ENCODE measurements at places on chromosomes 5 and 9.

DNA sequence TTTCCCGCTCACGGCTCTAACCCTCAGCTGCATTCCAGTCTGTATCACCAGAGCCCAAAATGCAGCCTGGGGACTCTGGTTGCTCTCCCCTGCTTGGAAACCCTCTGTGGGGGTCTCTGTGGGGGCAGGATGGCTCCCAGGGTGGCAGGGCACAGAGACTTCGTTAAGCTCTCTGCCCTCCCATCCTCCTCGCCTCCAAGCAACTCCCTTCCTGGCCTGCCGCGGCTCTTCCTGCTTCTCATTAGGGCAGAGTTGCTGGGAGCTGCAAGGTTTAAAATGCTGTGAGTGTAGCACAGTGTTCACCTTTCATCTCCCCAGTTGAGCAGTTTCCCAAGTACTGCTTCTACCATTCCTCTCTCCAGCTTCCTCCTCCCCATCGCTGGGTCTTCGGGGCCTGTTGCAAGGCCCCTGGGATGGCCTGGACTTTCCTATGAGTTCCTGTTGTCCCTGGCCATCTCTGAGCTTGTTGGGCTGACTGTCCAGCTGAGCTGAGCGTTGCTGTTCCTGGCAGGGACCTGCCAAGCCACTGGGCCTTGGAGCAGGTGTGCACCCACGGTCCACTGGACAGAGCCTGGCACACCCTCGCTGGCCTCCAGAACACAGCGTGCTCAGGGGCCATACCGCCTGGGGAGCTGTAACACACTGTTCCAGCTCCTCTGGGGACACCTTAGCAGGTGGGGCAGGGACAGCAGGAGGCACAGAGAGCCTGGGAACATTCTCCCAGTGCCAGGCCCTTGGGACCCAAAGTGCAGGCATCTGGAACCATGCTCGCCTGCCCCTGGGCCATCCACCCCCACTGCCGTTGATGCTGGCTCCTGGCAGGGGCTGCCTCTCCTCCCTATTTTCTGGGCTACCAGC lies 188.4 kb downstream of the C9orf50 start:
- no peak for ATAC-seq

- peak; percentile 31 for ATAC-seq
Measured at GRCh38 chr5:51411921-51412325, 28.7 kb downstream of the ISL1 start.

DNA sequence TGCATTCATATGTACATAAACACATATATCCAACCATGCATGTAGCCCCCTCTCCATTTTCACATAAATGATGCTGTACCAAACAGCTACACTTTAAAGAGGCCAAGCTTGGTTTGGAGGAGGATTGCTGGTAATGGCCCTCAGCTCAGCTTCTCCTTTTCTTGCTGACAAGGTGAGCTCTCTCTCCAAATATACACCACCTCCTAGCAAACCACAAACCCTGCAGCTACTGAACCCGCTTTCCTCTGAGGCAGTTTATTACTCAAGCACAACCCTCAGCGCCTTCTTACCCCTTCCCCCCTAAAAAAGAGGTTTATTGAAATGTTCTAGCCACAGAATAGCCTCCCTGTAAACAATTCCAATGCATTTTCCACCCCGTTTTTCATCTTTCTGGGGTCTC lies 54.0 kb downstream of the ALG2 start:
- ATAC-seq: no peak

GRCh38 chr9:73231203-73231602 lies 79.5 kb downstream of the ANXA1 start:
- no peak for ATAC-seq

DNA sequence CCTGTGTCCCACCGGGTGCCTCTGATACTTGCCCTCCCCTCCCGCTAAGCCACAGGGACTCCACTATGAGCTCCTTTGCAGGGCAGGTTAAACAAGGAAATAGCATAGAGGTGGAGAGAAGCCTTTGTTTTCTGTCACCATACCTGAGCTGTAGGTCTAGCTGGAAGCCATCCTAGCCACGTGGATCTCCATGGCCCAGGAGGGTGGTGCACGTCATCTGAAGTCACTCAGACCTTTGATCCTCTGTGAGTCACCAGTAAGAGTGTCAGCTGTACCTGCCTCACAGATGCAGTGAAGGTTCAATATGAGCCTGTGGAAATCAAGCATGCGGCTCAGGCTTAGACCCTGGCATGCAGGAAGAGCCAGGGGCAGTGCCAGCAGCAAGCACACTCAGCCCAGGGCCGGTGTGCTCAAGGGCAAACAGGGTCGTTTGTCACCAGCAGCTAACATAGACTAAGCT lies 55.1 kb downstream of the ASS1 start:
- no peak for ATAC-seq

DNA sequence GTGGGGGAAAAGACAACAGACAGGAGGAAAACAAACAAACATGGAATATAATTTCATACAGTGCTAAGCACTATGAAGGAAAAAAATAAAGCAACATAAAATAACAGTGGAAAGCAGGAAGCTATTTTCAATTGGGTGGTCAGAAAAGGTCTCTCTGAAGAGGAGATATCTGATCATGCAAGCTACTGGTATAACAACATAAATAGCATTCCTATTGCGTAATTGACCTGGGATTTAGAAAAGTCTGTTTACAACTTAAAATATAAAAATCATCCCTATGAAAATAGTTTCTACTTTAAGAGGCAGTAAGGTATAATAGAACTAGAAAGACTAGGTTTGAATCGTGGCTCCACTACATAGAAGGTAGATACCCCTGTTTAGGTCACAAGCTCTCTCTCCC lies 61.4 kb downstream of the FBXW11 start:
- no peak for ATAC-seq

- no peak for ATAC-seq
Measured at GRCh38 chr5:12277504-12278192, 373.4 kb upstream of the CTNND2 start.

DNA sequence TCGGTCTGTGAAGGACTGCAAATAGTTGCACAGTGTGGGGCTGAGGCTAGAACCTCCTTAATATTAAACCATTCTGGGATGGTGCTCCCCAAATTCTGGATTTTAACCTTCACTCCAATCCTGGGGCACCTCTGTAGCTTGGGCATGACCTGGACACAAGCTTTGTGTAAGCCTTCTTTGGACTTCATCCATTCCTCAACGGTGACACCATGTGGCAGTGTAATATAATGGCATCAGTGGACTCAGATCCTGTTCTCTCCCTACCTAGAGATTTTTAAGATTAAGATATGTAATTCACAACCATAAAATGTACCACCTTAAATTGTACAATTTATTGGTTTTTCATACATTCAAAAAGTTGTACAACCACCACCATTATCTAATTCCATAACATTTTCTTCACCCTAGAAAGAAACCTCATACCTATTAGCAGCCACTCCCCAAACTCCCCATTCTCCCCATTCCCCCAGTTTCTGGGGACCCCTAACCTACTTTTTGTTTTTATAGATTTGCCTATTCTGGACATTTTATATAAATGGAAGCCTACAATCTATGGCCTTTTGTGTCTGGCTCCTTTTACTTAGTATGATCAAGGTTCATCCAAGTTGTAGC lies 4.8 kb upstream of the PLGRKT start:
- ATAC-seq: peak; percentile 33

- ATAC-seq: no peak
Measured at GRCh38 chr5:149015561-149015960, 47.3 kb downstream of the SH3TC2 start.

DNA sequence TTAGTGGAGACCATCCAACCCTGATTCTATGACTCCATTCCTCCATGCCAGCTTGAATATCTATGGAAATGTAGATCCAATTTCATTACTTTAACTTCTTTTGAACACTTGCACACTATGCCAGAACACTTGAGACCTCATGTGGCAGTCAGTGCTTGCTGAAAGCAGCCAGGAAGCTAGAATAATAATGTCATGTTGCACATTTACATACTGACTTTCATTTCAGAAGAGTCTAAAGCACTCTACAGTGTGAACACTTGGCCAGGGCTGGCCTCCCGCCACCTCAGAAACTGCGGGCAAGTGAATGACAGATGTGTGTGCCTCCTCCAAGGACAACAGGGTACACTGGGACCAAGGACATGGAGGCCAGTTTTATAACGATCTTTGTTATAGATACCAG lies 97.3 kb downstream of the SLF1 start:
- no peak for ATAC-seq

DNA sequence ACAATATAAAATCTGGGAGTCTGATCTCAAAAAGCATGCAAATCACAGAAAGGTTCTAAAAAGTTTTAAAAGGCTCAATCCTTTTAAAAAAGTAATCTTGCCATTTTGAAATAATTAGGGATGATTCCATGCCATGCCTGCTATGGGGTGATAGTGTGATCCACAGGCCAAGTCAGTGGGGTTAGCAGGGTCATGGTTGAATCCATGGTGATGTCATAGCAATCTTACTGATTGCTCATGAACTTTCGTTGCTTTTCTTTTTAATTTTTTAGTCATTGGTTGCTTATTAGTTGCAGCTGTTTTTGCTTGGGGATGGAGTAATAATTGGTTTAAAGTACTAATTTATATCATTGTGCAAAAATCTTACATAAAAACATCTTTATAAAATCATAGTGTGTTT lies 485.0 kb downstream of the ENC1 start:
- ATAC-seq: no peak

GRCh38 chr5:149450199-149450598 lies 71.1 kb upstream of the IL17B start:
- no peak for ATAC-seq

Data from SK-N-SH treated with all-trans-retinoic acid at 6 μM for 48 hours (cell line).